ENCODE measurements at places on chromosomes 1 and 21.
A peak's percentile ranks its signal among the peaks of the same experiment; 100 is the strongest.

DNA sequence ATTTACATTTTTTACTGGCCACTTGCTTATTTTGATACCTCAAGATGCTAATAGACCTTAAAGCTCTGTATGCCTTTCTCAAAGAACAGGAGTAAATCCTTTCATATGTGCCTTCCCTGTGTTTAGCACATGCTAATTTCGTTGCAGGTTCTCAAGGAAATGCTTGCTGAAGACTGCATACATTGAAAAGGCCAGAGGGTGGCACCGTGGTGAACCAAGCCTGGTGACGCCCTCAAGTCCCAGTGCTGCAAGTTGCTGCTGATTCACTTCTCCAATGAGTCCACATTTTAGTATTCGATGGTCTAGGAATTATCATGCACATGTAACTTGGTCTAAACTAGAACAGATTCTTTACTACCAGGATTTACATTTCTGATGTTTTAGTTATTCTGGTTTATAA, 94.1 kb downstream of the CLDN17 start:
- DNase-seq: no peak

DNA sequence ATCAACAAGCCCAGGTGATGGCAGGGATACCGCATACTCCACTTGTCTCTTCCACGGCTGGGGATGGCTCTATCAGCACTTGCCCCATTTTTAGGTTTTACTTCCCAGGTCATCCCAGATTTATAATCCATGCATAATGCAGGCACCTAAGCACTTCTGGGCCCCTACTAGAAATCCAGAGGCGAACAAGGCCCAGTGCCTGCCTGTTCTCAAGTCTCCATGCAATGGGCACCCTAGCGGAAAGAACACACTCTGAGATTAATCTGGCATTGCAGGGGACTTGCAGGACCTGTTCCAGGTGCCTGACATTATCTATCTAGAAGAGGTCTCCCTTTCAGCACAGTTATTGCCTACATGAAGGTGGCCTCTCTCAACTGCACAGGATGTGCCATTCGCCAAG, 39.8 kb downstream of the HIVEP3 start:
- DNase-seq: no peak

DNA sequence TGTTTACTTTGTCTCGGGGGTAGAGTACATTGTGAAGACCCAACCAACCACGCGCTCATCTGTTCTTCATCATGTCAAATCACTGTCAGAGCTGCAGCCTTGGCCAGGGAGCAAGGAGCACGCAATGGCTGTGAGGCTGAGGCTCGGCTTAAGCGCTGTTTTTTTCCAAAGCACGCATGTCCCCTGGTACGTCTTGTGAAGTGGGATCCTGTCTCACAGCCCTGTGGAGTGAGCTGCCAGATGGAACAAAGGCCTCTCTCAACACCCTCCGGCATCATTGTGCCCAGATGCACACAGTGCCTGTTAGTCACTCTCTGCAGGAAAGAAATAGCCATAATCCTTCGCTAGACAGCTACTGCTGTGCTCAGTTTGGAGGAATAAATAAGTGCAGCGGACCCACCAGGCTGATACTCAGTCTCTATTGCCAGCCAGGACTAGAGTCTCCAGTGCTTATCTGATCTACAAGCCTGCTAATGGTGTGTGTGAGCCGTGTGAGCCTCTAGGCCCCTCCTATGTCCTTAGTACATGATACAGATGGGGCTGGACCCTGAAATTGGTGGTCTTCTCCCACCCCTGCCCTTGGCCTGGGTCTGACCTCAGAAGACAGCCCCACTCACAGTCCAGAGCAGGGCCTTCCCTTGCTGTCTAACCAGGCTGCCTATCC, 91.3 kb upstream of the COA6 start:
- DNase-seq: no peak

- DNase-seq: peak; percentile 63
These were observed 26.9 kb upstream of the EPB41 start for GRCh38 chr1:28887419-28887834.

DNA sequence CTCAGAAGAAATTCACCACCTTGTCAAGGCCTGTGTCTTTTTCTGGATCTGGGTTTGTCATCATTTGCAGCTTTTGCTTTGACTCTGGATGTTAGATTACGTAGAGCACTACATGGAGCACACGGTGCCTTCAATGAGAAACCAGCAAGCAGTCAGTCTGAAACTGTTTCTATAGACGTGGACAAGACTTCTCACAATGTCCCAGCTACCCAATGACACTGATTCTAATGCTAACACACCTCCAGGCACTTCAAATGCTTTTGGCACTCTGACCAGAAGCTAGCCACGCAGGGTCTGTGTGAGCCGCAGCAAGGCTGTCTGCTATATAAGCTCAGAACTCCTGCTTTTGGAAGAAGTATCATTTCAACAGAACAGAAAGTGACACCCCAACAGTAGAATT, 38.2 kb downstream of the ITPKB start:
- no peak for DNase-seq

DNA sequence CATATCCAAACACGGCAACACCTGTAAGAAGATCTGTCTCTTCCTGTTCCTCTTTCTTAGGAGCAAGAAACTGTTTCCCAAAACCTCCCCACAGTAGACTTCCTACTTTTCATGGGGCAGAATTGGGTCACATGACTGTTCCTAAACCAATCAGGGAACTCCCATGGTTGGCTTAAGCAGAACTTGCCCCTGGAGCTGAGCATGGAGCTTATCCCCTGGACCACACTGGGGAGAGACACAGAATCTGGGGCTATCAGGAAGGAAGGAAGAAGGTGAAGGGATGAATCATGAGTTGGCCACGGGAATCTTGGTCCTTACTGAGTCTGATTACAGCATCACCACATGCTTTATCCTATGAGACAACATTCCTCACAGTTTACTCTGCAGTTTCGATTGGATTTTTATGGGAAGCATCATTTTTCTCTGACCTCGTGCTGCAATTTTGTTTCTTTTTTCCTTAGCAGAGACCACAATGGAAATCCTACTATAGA, 81.8 kb downstream of the CDC7 start:
- DNase-seq: no peak

GRCh38 chr1:70420320-70420719, 9.3 kb downstream of the CTH start:
- no peak for DNase-seq

DNA sequence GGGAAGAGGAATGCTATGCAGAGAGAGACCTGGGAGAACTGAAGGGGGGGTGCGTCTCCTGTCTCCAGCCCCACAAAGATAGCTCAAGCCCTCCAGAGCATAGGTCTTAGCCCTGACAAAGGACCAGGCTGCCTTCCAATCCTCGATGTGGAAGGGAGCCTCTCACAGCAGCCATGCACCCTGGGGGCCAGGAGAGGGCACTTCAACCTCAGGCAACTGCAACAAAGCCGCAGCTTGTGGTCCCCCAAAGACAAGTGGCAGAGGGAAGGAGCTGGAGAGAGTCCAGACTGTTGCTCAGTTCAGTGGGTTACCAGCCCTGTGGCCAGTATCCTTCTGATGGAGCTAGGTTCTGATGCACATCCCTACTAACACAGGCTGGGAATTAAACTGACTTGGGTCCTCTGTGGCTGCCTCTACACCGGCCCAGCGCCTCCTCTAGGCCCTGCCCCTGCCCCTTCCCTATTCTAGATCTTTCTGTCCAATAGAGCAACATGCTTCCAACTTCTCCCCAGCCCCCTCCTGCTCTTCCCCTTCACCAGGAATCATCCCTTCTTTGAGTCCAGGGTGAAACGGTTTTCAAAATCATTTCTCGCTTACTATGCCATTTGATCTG, 100.7 kb upstream of the SPATA6 start:
- peak; percentile 3 for DNase-seq

- no peak for DNase-seq
These were observed 98.2 kb downstream of the DMRTB1 start for GRCh38 chr1:53557369-53557768.

- no peak for DNase-seq
These were observed 181.8 kb upstream of the EDN2 start for GRCh38 chr1:41665962-41666917.

DNA sequence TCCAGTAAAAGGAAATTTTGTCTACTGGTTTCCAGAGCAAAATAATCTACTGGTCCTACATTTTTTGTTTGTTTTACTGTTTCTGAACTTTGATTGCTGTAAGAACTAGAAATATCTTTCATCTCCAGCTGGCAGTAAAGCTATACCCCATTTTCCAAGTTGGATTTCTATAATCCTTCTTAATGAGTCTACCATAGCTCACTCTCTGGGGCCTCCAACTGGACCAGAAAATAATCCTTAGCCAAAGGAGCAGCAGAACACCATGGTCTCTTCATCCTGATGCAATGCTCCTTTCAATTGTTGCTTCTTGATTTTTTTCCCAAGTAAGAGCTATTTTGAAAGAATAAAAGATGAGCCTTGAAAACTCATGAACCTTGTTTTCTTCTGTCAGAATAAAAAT, 110.0 kb upstream of the COL11A1 start:
- no peak for DNase-seq

DNA sequence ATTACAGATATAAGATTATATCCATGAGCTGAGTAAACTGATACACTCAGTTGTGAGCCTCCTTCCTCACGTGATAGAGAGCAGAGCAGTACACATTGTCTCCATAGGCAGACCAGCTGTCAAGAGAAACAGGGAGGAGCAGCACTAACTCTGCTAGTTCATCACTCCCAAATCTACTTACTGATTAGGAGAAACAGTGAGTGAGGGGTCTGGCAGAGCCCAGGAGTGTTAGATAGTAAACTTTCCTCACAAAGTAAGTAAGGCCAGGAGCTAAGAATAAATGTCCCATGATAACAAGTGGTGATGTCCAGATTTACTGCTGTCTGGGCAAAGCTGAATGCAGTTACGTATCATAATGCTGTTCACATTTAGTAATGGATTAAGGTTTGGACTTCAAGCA, 168.6 kb upstream of the KCNK2 start:
- DNase-seq: no peak

- peak; percentile 32 for DNase-seq
These were observed 74.1 kb upstream of the JUN start for GRCh38 chr1:58857680-58858673.

DNA sequence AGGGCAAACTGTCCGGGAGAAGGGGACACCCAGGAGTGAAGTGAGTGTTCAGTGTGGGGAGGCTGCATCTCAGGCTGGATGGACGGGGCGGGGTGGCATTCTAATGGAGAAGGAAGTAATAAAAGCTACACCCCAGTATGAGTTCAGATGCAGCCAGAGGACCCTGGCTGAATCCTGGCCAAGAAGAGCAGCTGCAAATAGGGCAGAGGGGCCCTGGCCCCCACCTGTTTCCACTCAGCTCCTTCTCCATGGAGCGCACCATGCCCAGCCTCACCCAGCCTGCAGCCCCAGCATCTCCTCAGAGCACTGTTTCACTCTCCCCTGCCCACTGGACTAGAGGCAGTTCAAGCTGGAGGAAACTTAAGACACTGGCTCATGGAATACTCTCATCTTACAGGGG, 46.4 kb downstream of the KCND3 start:
- no peak for DNase-seq

DNA sequence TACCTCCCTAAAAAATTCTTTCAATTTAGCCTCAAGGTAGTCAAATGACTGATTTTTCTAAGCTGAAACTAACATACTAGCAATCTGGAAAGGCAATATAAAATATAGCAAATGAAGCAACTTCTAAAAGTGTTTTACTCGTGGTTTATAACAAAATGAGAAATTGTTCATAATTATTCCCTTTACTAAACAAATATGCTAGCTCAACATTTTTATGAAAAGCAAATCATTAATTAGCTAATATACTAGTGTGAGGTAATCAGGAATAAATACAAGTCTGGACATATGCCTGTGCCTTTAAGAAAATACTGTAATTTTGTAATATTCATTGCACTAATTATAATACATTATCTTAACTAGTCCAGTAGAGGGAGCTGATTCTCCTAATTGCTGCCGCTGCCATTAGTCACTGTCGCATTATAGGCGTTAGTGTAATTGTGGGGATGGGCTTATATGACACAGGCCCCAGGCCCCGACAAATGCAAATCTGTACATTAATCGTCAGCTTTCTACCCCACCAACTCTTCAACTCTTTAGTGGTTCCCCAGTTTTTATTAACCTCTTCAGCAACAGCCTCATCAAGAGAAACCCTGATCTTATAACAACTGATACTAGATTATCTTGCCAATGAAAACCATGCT, 160.9 kb downstream of the GABPA start:
- DNase-seq: no peak

DNA sequence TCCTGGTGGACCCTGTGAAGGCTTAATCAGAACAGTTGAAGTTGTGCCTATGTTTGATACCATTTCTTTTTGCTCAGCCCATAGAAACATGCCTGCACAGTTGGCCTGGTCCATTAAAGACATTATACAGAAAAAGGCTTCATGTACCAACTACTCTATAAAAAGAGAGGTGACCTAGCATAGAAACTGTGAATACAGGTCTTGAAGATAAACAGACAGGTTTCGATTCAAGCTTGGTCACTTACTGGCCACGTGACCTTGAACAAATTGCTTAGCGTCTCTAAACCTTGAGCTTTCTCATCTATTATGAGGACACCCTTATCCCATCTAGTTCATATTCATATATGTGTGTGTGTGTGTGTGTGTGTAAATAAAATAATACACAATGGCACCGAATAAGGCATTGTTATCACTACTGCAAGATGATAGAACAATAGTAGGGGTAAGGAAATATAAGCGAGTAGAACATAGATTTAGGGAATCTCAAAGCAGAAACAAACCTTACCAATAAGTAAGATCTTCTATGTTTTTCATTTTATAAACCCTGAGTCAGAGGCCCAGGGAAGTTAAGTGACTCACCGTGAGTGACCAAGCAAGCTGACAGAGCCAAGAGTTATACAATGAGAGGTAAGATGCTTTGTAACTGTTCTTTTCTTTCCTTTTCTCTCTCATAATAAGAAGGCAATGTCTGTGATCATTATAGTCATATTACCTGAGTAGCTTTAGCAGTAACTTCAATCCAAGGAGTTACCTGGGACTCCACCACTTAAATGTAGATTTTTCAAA, 476.8 kb upstream of the DEPDC1 start:
- DNase-seq: no peak

DNA sequence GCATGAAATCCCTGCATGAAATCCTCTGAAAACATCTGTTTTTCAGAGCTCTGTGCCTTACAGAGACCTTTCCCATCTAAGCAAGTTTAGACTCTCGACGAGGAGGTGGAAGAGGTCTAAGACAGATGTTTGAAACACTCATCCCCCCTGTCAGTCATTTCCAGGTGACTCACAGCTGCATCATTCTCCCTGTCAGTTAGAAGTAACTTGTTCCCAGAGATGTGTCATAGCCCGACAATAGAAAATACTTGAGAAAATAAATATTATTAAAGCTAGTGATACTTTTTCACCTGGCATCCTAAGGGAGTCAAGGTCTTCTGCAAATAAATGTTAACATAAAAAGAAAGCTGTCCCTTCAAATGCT, 41.6 kb upstream of the SEC16B start:
- DNase-seq: no peak
